ENCODE measurements at places on chromosomes 2 and 18. TPM values are rescaled to one million over a fixed set of nuclear protein-coding genes. Genes with fewer than 3 reads are reported as not detected.
A peak's percentile ranks its signal among the peaks of the same experiment; 100 is the strongest.

Gene FBXO48
- 0.75 TPM for total RNA-seq

Gene ZCCHC2
- 11.9 TPM for total RNA-seq

Gene KIAA2012
- total RNA-seq = 0.50 TPM

Gene LTBP1
- total RNA-seq = 13.8 TPM

Gene ADD2
- total RNA-seq = 156 TPM

Gene POLE4
- total RNA-seq = 6.5 TPM

Gene KLF7
- 5.1 TPM for total RNA-seq

Gene LINC00305
- total RNA-seq = 0.84 TPM

Gene KANSL3
- 27.2 TPM for total RNA-seq

Gene KHK
- 152 TPM for total RNA-seq

Gene SLC16A14
- 3.7 TPM for total RNA-seq

Gene SERPINB11
- not detected for total RNA-seq

Gene RAMP1
- 17.8 TPM for total RNA-seq

DNA sequence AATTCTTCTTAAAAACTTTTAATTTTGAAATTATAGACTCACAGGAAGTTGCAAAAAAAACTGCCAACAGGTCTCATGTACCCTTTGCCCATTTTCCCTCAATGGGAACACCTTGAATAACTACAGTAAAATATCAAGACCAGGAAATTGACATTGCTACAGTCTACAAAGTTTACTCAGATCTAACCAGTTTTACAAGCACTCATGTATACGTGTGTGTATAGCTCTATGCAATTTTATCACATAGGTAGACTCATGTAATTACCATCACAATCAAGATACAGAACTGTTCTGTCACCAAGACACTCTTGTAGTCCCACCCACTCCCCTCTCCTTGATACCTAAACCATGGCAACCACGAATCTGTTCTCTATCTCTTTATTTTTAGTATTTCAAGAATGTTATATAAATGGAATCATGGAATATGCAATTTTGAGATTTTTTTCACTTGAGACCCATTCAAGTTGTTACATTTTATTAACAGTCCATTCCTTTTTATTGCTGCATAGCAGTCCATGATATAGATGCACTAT lies 6.6 kb downstream of the HYCC2 start:
- no peak for DNase-seq

DNA sequence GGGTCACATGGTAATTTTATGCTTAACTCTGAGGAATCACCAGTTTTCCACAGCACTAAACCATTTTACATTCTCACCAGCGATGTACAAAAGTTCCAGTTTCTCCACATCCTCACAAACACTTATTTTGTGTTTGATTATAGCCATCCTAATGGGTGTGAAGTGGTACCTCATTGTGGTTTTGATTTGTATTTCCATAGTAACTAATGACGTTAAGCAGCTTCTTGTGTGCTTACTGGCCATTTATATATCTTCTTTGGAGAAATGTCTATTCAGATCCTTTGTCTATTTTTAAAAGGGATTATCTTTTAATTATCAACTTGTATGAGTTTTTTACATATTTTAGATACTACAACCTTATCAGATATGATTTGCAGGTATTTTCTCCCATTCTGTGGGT lies 42.0 kb downstream of the CCDC150 start:
- DNase-seq = no peak

DNA sequence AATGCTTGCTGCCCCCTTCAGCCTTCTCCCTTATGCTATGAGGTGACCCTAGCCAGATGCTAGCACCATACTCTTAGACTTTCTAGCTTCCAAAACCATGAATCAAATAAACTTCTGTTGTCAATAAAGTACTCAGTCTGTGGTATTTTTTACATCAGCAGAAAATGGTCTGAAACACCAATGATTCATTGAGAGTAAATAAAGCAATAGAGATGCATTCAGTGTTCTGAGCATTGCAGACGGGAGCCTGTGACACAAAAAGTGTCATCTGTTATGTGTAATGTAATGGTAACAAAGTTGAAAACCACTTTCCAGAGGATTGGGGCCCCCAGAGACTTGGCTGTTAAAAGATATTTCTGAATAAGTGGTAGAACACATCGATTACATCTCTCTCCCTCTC lies 758.0 kb upstream of the NRXN1 start:
- DNase-seq = no peak

- no peak for DNase-seq
Observed at GRCh38 chr2:102094917-102095316, 47.6 kb upstream of the IL1R1 start.

GRCh38 chr2:112645310-112646101 lies at the start of gene SLC20A1:
SLC20A1 (plus strand) TSS chr2:112645939; CDS start chr2:112646829, 890 bp downstream.
- DNase-seq = peak; percentile 98

- DNase-seq = peak; percentile 13
Observed at GRCh38 chr2:71777946-71778345, 324.6 kb downstream of the DYSF start.

GRCh38 chr2:160474319-160474645 lies 19.3 kb downstream of the RBMS1 start:
- DNase-seq = no peak

GRCh38 chr18:74334242-74334893 lies 18.7 kb downstream of the C18orf63 start:
- DNase-seq = no peak

DNA sequence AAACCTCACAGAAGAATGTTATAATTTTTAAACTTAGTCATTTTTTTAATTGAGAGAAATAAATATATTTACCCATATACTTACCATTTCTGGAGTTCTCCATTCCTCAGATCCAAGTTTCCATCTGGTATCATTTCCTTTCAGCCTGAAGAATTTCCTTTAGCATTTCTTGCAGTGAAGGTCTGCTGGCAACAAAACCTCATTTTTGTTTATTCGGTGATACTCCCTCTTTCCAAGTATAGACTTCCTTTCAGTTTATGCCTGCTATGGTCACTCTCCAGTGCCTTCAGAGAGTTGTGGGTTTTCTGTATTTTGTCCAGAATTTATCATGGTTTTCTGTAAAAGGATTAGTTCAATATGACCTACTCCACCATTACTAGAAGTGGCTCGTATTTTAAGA lies 17.0 kb downstream of the WDPCP start:
- no peak for DNase-seq

DNA sequence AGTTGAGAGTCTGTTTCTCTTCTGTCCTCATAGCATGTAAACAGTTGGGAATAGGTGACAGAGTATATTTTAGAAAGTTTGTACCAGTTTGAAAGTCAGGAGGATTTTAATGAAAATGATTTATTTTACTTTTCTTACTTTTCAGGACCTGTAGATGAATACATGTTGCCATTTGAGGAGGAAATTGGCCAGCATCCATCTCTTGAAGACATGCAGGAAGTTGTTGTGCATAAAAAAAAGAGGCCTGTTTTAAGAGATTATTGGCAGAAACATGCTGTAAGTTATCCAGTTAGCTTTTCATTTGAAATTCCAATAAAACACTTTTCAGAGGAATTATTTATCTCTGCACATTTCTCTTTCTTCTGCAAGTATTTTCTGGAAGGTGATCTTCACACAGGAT lies 81.1 kb downstream of the ACVR2A start:
- DNase-seq = no peak

DNA sequence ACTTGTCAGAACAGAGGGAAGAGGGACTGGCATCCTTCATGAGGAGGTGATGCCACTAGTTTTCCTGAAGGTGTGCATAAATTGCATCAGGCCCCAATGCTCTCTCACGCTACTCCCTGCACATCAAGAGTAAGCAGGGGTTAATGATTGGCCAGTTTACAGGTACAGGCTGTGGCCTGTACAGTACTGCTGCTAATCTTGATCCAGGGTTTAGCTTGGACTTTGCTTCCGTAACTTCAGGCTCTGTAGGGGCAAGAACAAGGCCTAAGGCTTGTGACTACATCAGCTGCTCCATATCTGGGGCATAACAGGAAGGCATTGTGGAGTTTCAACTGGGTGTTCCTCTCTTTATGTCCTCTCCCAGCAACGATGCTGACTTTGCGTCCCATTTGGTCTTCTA lies 96.8 kb upstream of the FZD7 start:
- no peak for DNase-seq

- no peak for DNase-seq
Observed at GRCh38 chr18:42611134-42611533, 504.4 kb downstream of the RIT2 start.

DNA sequence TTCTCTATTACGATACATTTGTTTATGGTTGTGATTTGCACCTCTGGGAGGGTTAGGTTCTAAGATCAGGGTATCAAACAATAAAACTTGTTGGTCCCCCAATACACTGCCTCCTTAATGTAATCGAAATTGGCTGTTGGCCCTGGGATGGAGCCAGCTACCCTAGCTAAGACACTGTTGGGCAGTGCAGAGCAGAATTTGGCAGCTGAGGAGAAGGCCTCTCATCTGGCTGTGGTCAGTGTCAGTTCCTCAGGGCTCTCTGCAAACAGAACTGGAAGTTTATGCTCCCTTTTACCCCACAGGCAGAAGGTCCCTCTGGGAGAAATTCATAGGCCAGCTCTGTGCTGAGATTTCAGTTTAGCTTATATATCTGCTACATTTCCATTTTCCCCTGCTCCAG lies 8.6 kb upstream of the HAAO start:
- DNase-seq = no peak

DNA sequence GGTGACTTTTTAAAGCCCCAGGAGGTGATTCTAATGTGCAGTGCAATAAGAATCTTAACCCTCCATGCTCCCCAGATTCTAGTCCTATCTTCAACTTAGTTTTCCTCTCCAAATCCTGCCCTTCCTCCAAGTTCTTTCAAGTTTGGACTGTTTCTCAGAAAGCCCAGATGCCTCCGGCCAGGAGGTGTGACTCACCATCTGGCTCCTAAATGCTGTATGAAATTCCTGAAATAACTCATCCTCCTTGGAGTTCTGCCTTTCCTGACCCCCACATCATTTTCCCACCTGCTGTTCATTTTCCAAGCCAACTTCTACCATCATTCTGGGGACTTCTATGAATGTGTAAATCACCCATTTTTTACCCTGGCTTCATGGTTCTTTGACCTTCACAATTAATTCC lies 118.2 kb upstream of the NOL4 start:
- DNase-seq = no peak
